ENCODE measurements at places on chromosomes 11 and 22.

- no peak for DNase-seq
Observed at GRCh38 chr11:105720096-105720495, 110.2 kb downstream of the GRIA4 start.

DNA sequence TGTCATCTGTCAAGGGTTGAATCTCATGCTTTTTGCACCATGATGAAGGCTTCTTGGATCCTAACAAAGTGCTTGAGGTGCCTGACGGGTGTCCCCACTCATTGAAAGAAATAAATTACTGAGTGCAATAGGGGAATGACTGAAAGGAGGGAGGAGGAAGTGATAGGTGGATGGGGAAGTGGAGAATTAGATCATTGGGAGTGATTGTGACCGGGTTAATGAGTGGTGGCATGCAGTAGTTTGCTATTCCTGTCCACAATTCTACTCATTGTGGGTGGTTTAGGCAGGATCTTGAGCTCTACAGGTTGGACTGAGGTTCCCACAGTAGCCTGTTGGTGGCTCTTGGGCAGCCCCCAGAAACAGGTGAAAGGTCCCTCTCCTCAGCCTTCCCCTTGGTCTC lies 44.3 kb downstream of the THAP12 start:
- DNase-seq: no peak

DNA sequence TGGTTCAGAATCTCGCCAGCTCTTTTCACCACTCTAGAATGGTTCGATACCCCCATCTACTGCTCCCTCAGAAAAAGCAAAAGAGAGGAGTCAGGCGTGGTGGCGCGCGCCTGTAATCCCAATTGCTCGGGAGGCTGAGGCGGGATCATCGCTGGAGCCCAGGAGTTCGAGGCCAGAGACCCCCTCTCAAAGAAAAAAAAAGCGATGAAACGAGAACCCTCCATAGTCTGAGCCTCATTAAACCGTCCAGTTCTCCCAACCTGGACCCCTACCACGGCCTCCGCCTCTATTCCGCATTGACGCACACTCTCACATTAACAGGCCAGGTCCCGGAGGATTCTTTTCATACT lies 439 bp downstream of the SPA17 start:
- no peak for DNase-seq

- DNase-seq: no peak
Observed at GRCh38 chr11:130908061-130908460, 8.2 kb downstream of the SNX19 start.

- DNase-seq: no peak
Observed at GRCh38 chr11:71340086-71340606, 87.8 kb upstream of the SHANK2 start.

DNA sequence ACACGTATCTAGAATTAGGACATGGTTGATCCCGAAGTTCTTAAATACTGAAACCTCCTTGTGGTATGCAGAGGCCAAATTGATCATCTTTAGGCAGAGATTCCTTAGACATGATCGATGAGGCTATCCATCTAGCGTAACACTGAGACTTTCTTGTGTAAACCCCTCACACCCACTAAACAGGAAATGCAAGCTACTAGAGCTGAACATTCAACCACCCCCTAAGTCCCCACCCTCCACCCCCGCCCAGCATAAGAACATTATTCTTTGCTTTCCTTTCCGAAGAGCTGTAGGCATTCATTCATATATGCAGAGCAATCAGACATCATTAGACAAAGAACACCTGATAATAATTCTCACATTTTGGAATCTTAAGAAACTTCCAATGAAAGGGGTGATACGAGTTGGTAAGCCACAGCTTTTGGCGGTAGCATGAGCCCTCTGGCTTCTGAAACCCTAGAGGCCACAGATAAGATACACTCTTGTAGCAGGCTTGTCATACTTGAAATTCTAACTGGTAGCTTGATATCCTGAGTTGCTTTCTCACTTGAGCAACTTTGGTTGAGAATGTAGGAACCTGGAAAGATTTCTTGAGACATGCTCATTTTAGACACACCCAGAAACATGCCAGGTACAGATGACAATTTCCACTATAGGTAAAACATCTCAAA lies 42.2 kb downstream of the FLI1 start:
- no peak for DNase-seq
